Glutamatergic neuron (in vitro differentiated cells): ENCODE measurements at places on chromosomes 5 and 9. TPM values are rescaled to one million over a fixed set of nuclear protein-coding genes. Genes with fewer than 3 reads are reported as not detected.
A peak's percentile ranks its signal among the peaks of the same experiment; 100 is the strongest.

- DNase-seq = peak; percentile 88
Measured at GRCh38 chr5:181223729-181224389, 778 bp downstream of the TRIM41 start.

The CCNI2 gene
- 0.17 TPM for total RNA-seq

DNA sequence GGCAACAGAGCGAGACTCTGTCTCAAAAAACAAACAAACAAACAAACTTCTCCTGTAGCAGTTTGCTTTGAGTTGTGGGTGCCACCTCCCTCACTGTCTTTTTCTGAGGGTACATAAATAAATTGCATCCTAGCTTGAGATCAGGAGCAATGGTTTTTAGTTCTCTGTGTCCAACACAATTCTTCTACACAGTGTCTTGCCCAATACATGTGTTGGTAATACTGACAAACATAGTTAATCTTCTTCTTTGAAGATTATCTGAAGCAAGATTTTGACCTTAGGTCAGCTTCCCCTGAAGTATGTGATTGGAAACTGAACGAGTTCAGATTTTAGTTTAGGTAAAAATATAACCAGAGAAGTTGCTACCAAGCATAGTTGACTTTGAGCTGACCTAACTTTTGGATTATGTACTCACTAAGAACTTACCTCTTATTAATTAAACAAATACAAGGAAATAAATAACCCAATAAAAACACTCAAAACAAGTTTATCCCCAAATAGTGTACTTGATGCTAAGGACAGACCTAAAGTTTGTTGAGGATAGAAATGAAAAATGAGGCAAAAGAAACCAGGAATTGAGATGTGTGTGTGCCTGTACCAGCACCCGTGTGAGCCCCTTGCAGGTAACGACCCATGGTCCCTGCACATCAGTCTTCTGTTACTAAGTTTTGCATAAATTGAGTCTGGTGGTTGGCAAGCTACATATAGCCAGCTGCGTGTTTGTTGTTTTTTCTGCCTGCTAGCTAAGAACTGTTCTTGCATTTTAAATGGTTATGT, 16.2 kb downstream of the TJP2 start:
- DNase-seq = no peak

The HK3 gene
- total RNA-seq = not detected

- peak; percentile 11 for DNase-seq
Measured at GRCh38 chr9:89879701-89880100, 274.9 kb downstream of the GADD45G start.
